ENCODE measurements at places on chromosomes 7 and 10. TPM values are rescaled to one million over a fixed set of nuclear protein-coding genes. Genes with fewer than 3 reads are reported as not detected.

DNA sequence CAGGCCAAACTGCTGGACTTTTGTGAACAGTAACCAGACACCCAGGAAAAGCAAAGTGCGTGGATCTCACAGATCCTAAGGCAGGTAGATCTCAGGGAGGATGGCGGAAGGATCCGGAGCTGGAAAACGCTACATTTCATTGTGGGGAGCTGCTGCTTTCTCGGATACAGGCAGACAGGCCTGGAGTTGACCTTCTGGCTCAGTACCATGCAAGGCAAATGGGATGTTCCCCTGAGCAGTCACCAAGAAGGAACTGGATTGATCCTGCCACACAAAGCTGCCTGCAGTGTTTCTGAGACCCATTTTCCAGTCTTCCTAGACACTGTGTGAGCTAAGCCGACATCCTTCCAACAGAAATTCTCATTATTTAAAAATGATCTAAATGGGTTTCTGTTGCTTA is 65.5 kb downstream of the ZRANB1 start:
- no peak for DNase-seq

DNA sequence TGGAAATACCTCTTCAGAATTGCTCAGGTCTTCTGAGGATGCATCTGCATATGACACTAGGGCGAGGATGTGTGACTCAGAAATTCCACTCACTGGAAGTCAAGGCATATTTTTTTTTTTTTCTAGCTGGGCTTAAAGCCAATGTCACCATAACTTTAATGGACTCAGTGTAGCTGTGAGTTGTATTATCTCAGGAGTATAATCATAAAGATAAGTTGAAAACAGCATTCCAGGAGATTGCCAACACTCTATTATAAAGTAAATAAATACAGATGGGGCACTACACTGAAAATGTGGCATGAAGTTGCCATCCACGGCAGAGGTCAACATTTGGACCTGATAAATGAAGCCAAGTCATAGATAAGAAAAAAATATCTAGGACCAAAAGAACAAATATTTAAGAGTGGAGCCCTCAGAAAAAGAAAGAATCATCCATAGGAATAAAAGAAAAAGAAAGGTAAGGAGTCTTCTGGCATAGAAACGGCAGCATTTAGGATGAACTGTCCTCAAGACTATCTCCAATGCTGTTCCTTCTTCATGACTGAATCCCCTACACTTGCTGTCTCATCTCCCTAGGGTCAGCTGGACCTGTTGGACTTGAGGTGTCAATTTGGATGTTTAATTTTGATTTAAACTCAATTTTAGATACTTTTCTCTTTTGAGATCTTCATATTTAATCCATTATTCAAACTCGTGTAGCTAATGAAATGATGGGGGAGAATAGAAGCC is 72.9 kb upstream of the CAV2 start:
- no peak for DNase-seq

- DNase-seq = no peak
Observed at GRCh38 chr7:48176356-48176893, 5.2 kb downstream of the ABCA13 start.

DNA sequence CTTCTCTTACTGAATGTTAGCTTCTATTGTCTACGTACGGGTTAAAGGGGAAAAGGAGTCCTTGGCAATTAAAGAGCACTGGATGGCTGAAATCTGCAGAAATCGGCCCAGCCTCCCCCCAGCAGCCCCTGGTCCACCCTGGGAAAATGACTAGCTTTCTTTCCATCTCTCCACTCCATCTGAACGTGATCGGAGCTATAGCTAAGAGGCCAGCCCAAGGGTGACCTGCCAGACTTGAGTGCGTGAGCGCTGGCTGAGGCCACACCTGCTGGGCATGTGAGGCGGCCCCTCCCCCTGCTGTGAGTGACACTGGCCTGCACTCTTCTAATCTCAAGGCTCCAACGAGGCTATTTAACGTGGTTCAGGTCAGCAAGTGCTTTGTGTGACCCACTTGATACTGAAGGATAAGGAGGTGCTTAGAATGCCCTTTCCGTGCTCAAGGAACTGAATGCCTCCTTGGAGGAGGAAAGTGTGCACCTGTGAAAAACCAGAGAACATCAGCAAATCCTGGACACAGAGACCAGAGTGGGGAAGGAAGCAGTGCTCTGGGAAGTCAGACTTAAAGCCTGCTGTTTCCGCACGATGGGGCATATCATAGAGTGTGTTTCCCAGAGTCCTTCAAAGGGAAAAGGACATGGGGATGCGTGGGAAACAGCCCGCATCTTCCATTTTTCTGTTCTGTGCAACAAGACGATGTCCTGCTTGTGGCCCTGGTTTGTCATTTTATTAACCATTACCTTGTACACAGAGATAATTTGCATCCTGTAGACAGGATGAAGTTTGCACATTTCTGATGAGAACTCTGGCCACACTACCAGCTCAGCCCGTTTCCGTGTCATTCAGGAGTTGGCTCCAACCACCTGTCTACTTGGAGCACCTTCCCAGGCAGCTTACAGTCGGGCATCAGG is 12.5 kb upstream of the MNX1 start:
- DNase-seq = no peak

DNA sequence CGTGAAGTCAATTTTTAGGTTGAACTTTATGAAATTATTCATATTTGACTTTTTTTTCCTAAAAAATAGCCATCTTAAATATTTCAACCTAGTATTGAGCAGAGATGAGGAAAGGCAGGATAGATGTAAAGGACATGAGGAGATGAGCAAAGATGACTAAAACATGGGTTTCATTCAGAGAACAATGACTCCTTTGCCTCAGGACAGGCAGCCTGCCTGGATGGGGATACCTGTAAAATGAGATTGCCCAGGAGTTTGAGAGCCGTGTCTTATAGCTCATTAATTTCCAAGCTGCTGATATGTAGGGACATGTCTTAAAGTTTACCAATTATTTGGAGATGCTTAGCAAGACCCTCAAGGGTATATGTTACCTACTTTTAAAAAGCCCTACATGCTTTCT is 243.8 kb upstream of the MDFIC start:
- no peak for DNase-seq

- no peak for DNase-seq
Observed at GRCh38 chr7:82007315-82007714, 237.5 kb upstream of the HGF start.

DNA sequence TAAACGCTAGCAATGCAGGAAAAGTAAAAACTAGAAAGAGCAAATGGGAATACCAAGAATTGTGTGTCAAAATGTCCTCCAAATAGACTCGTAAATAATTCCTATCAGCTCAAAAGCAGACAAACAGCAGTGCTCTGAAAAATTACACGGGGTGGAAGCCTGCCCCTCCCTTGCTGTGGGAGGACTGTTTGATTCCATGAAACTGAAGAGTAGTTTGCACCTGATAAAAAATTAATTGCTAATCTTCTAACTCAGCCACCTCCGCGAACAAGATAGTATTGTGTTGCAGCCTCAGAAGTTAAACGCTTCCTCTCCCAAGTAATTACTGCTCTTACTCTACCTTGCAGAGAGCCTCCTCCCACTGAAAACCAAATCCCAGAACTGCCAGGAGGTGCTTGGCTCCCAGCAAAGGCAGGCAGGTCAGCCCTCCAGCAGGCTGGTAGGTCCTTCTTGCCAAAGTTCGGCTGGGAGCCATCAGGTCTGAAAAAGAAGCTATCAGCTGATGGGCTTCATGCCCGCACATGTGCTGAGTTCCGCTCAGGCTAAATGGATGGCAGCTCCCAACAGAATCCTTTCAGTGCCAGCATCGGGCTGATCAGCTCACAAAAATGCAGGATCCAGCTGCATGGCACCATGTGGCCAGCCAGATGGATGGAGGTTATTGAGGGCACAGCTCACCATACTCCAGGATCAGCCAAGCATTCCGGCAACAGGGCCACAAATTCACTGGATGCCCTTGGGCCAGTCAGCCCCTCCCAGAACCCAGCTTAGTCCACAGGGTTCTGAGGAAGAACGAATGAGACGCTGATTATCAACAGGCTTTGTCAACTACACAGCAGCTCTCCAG is 37.1 kb downstream of the MAD1L1 start:
- DNase-seq = peak; percentile 61

GRCh38 chr7:130344271-130344866 is at the start of gene CPA5:
Gene CPA5, plus strand, starts transcription at chr7:130344816. Its CDS starts 1,670 bp downstream, at chr7:130346486.
- no peak for DNase-seq

DNA sequence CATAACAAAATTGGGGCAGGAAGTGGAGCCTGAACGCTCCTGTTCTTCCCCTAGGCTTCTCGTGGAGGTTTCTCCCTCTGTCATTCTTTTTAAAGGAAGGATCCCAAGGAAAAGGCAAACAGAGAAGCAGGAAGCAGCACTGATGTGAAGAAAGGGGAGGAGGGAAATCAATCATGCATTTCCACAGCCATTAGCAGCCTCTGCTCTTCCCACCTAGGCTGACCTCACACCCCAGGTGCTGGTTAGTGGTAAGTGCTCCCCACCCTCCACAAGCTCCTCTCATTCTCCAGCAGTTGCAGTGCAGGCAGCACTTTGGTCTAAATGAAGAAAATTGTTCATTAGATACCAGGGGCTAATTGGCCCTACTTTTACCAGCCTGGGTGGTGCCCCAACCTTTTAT is 2.6 kb downstream of the CRHR2 start:
- no peak for DNase-seq

GRCh38 chr7:45456747-45457524 is 117.2 kb upstream of the ADCY1 start:
- no peak for DNase-seq

GRCh38 chr10:15106352-15107013 is 9.3 kb downstream of the RPP38 start:
- peak; percentile 73 for DNase-seq

DNA sequence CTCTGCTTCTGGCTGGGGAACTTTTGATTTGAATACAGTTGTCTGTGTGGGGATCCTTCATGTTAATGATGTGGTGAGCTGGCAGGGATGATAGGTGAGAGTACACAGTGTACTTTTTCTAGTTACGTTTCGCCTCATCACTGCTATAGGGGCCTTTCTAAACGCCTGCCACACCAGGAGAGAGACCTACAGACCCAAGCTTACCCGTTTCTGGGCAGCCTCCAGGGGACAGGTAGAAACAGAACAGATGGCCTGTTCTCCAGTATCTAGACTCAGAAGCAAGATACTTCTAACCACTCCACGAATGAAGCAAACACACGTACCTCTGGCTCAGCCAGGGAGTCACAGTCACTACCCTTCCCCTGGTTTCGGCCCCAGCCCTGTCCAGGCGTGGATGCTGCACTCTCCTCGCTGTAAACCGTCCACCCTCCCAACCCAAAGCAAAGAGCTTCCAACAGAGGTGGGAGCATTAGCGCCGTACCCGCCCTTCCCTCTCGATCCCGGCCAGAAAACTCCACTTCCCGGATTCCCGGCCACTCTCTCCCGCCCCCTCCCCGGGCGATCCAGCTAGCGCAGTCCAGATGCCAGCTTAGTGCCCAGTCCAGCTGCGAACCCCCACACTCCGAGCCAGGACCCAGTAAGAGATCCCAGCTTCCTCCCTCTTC is 1.2 kb downstream of the CCDC6 start:
- peak; percentile 58 for DNase-seq

DNA sequence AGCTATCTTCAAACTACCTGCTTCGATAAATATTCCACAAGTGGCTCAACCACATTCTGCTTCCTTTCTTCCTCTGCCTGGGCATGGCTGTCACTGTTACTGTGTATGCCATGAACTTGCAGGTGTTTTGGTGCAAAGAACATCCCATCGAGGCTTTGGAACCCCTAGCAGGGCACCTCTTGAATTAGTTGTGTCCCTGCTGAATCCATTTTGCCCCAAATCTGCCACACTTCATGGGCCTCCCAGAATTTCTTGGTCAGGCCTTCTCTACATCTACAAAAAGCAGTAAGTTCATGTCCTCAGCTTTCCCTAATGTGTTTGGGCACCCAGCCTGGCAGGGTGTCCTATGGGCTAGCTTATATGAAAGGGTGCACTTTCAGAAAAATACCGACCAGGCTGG is 53.6 kb downstream of the AKR1B1 start:
- no peak for DNase-seq

- no peak for DNase-seq
Observed at GRCh38 chr10:86030312-86030711, 336.3 kb downstream of the GRID1 start.

DNA sequence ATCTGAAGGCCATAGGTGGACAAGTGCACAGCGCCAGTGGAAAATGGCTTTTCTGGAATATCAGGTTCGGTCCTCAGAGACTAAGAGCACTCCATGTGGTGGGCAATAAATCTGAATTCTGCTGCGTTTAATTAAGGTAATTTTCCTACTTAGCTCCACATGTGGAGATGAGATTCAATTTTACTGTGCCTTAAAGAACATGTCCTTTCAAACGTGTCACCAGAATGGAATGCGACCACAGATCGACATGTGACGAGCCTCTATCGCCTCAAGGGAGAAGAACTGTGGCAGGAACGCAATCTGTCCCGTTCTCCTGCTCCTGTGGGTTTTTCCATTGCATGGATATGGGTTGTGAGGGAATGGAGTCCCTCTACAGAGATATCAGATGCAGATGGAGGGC is 205.3 kb upstream of the ZNF32 start:
- no peak for DNase-seq

GRCh38 chr7:2980401-2981102 is 63.1 kb downstream of the CARD11 start:
- DNase-seq = no peak

DNA sequence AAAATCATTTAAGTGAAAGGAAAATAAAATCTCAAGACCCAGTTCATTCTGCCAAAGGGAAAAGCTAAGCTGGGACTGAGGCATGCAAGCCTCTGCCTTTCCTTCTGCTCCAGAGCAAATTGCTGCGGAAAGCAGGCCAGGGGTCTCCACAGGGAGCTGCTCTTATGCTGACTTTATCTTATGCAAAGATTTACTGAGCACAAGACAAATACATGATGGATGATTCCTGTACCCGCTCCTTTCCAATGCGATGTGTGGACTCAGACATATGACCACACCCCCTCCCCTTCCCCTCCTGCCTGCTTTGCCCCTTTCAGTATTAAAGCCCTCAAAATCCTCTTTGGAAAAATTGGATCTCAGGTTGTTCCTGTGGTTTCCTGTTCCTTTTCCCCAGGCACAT is 74.2 kb upstream of the INSIG1 start:
- no peak for DNase-seq

GRCh38 chr10:81871558-81871957 is 3.4 kb upstream of the NRG3 start:
- DNase-seq = no peak

- DNase-seq = no peak
Observed at GRCh38 chr10:52879091-52879807, 106.7 kb upstream of the MBL2 start.

DNA sequence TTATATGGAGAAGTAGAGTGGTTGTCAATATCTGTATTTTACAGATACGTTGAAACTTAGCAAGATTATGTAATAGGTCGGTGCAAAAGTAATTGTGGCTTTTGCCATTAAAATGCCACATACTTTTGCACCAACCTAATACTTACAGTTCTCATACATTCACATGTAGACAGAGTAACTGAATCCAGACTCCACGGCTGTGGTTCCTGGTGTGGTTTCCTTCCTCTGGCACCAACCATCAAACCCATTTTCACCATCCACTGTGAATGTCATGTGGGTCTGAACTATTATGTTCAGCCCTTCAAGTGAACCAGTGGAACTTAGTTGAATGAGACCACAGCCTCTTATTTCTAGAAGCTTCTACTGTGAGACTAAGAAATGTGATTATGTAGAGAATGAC is 31.5 kb upstream of the SLIT1 start:
- DNase-seq = no peak

C7orf33 gene
- total RNA-seq = not detected

UNCX gene
- total RNA-seq = not detected

CLDN3 gene
- total RNA-seq = not detected

LRRN3 gene
- 49.9 TPM for total RNA-seq

ANKRD61 gene
- 0.29 TPM for total RNA-seq

GPR26 gene
- total RNA-seq = not detected

CPA4 gene
- total RNA-seq = 3.5 TPM
